Right atrium auricular region (tissue), 2 donors: ENCODE measurements at places on chromosomes 5 and 9.

- no peaks in the 10 kb centered on the region for H3K36me3 ChIP-seq
- no peaks in the 10 kb centered on the region for H3K27me3 ChIP-seq
- H3K27ac ChIP-seq = no peak overlapping the region
- no peak for DNase-seq
These were observed 131.7 kb downstream of the SUSD1 start for GRCh38 chr9:112043423-112043822.

DNA sequence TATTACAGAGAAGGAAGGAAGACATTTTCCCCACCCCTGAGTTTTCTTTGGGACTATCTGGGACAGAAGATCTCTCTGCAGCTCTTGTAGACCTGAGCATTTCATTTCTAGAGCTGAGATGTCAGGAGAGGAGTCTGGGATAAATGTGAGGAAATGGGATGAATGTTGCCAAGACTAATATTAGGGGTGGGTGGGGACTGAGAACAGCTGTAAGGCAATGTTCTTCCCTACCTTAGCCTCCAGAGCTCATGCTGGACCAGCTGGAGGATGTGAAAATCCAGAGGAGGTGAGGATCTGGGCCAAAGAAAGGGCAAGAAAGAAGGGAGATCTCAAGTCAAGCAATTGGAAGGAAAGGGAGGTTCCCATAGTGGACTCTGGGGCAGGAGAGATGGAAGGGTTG, 23.1 kb upstream of the FOXD1 start:
- DNase-seq = no peak
- no peaks in the 10 kb centered on the region for H3K36me3 ChIP-seq
- H3K4me1 ChIP-seq = no peaks in the 10 kb centered on the region
- no peak overlapping the region for H3K4me3 ChIP-seq
- H3K27me3 ChIP-seq = no peaks in the 10 kb centered on the region

DNA sequence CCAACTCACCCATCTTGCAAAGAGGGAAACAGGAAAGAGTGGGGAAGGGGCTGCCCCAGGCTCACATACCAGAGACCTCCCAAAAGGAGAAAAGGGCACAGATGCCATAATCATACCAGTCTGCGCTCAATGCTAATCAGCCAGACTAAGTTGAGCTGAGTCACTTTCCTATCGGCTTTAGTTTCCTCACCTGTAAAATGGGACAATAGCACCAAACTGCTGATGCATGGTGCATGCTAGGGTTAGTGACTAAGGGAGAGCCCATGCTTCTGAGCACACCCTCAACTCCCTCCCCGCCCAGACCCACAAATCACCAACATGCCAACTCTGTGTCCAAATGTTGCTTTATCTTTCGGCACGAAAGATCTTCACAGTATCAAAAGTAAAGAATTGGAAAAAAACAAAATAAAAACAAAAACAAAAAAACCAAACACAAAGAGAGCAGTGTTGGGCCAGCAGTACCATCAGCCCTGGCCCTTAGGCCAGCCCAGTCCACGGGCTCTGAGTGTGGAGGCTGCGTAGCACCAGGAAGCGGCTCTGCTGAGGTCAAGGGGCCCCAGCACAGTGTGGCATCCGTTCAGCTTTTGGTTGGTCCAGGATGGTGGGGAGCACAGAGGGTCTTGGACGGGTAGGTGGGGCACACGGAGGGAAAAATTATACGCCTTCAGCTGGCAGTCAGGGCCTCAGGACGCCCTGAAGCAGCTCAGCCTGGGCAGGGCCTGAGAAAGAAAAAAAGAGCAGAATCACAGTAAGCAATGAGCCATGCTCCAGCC, 2.9 kb upstream of the DDX41 start:
- H3K27me3 ChIP-seq = no peaks in the 10 kb centered on the region
- no peak overlapping the region for H3K4me3 ChIP-seq
- no peak for DNase-seq
- H3K27ac ChIP-seq = no peak overlapping the region
- H3K36me3 ChIP-seq = peaks cover 61% of the 10 kb centered on the region

GRCh38 chr5:65769539-65769938, 47.5 kb downstream of the NLN start:
- H3K4me1 ChIP-seq = no peaks in the 10 kb centered on the region
- no peak for DNase-seq
- H3K27me3 ChIP-seq = no peaks in the 10 kb centered on the region

GRCh38 chr5:67773411-67774266, 441.9 kb upstream of the PIK3R1 start:
- H3K27ac ChIP-seq = peak overlapping the region; percentile 74
- no peak overlapping the region for H3K4me3 ChIP-seq
- H3K36me3 ChIP-seq = no peaks in the 10 kb centered on the region
- no peaks in the 10 kb centered on the region for H3K27me3 ChIP-seq

DNA sequence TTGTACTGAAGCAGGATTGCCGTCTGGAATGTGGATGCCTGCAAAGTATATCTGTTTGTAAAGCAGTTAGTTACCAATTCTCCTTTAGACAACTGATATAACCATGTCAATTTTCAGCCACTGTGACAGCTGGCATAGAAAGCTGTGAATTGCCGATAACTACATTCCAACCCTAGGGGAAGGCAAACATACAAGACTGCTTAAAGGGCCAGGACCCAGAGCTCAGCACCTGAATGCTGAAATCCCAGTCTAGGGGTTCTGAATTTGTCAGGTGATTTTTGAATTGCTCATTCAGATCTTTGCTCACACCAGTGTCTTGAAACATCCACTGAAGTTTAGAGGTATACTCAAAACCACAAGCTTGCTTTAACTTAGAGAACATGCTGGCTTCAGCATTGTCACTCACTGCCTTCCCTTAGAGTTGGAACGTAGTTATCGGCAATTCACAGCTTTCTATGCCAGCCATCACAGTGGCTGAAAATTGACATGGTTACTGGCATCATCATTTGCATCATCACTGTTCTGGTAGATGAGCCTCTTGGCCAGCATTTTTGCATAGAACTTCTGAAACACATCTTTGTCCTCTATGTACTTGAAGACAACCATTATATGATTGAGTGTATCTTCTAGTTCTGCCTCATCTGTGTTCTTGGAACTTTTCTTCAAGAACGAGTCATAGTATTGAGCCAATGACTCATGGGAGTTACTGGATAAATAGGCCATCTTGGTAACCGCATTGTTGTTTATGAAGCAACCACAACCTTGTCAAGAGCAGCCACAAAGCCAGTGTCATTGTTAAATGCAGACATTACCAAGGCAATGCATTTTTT, 82.1 kb downstream of the CCDC192 start:
- no peak overlapping the region for H3K27ac ChIP-seq
- DNase-seq = no peak
- no peaks in the 10 kb centered on the region for H3K27me3 ChIP-seq
- H3K4me1 ChIP-seq = peaks cover 5% of the 10 kb centered on the region
- H3K36me3 ChIP-seq = no peaks in the 10 kb centered on the region

GRCh38 chr5:34842554-34842953, 3.6 kb downstream of the TTC23L start:
- DNase-seq = no peak
- H3K4me3 ChIP-seq = no peak overlapping the region
- no peak overlapping the region for H3K27ac ChIP-seq
- peaks cover 4% of the 10 kb centered on the region for H3K4me1 ChIP-seq
- no peaks in the 10 kb centered on the region for H3K36me3 ChIP-seq

DNA sequence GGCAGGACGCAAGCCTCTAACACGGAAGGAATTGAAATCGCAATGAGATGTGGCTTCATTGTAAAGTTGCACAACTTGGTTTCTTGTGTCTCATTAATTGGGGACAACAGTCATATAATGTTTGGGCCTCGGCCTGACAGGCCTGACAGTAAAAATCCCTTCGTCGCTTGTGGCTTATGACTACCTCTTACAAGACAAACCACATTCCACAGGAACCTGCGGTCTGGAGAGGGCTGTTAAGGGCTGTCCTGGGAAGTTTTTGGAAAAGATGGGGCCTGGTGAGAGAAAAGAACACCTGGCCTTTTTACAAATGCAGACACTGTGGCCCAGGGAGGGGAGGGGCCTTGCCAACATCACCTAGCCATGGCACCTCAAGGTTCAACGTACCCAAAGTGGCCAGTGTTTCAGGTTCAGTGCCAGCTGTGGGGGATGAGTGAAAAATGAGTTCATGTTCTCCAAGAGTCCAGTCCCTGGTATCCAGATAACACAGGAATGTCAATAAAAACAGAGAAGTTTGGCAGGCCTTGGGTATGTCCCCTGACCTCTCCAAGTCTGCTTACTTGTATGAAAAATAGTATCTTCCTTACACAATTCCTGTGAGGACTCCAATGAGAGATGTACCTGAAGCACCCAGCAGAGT, 22.2 kb downstream of the SHB start:
- no peaks in the 10 kb centered on the region for H3K36me3 ChIP-seq
- H3K4me1 ChIP-seq = peaks cover 76% of the 10 kb centered on the region
- no peak overlapping the region for H3K4me3 ChIP-seq

DNA sequence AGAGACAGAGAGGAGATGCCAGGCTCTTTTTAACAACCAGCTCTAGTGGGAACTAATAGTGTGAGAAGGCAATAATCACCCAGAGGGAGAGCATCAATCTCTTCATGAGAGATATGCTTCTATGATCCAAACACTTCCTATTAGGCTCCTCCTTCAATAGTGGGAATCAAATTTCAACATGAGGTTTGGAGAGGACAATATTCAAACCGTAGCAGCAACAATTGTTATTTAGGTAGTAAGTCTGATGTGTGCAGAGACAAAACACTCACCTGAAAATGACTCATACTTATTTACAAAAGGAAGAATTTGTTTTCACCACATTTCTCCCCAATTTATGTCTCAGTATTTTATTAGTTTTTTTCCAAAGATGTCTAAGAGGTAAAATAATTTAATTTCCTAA, 144.3 kb downstream of the ST8SIA4 start:
- H3K27me3 ChIP-seq = no peaks in the 10 kb centered on the region
- H3K4me3 ChIP-seq = no peak overlapping the region
- no peaks in the 10 kb centered on the region for H3K4me1 ChIP-seq
- H3K27ac ChIP-seq = no peak overlapping the region
- no peaks in the 10 kb centered on the region for H3K36me3 ChIP-seq

- H3K4me1 ChIP-seq = no peaks in the 10 kb centered on the region
- no peaks in the 10 kb centered on the region for H3K27me3 ChIP-seq
- no peak for DNase-seq
- no peaks in the 10 kb centered on the region for H3K36me3 ChIP-seq
- no peak overlapping the region for H3K27ac ChIP-seq
These were observed 6.1 kb upstream of the VLDLR start for GRCh38 chr9:2615497-2615896.

DNA sequence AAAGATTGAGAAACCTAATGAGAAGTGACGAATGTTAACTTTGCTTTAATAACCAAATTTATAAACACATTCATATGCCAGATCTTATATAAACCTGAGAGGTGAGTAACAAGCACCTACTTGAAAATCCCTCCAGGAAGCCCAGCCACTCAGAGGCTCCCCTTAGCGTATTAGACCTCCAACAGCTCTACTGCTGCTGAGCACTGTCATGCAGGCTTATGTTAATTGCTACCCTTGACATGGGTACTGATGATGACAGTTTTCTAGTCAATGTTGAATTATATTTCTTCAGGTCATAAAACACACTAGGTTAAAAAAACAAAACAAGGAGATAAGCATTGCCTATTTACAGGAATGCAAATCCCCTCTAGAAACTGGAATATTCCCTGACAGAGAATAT, 161.2 kb downstream of the MPDZ start:
- no peaks in the 10 kb centered on the region for H3K27me3 ChIP-seq
- no peaks in the 10 kb centered on the region for H3K4me1 ChIP-seq
- peaks cover 36% of the 10 kb centered on the region for H3K36me3 ChIP-seq
- H3K27ac ChIP-seq = no peak overlapping the region
- DNase-seq = no peak

GRCh38 chr5:111756581-111757354, at the start of gene NREP:
Gene NREP, minus strand, starts transcription at chr5:111757194. Its CDS starts 1,422 bp downstream, at chr5:111755772.
- H3K4me1 ChIP-seq = peaks cover 28% of the 10 kb centered on the region
- peak within 1 kb of the TSS; percentile 70 for H3K4me3 ChIP-seq
- DNase-seq = no peak
- H3K36me3 ChIP-seq = no peaks in the 10 kb centered on the region
- H3K27me3 ChIP-seq = no peaks in the 10 kb centered on the region

- H3K4me1 ChIP-seq = no peaks in the 10 kb centered on the region
- H3K27me3 ChIP-seq = no peaks in the 10 kb centered on the region
- H3K4me3 ChIP-seq = no peak overlapping the region
- H3K36me3 ChIP-seq = no peaks in the 10 kb centered on the region
- DNase-seq = no peak
These were observed 234.2 kb upstream of the RFX3 start for GRCh38 chr9:3760031-3760430.

DNA sequence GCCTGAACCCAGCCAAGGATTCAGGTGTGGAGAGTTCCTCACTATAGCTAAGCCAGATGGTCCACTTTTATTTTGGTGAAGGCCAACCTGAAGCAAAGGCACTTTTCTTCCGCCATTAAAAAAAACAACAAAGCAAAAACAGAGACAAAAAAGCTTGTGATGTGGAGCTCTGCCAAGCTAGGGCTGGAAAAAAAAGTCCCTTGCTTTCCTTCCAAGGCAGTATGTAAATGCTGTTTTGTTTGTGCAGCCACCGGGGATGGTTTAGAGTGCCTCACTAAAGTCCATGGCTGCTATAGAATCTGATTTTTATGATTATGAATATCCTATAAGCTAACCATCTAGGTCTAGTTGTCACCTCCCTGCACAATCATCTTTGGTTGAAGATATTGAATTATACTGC, 14.9 kb downstream of the MEGF10 start:
- no peaks in the 10 kb centered on the region for H3K4me1 ChIP-seq
- H3K4me3 ChIP-seq = no peak overlapping the region
- no peaks in the 10 kb centered on the region for H3K27me3 ChIP-seq
- no peaks in the 10 kb centered on the region for H3K36me3 ChIP-seq

- H3K4me1 ChIP-seq = no peaks in the 10 kb centered on the region
- H3K27ac ChIP-seq = no peak overlapping the region
- no peaks in the 10 kb centered on the region for H3K27me3 ChIP-seq
- H3K4me3 ChIP-seq = no peak overlapping the region
- no peaks in the 10 kb centered on the region for H3K36me3 ChIP-seq
- DNase-seq = no peak
These were observed 570.7 kb downstream of the ELAVL2 start for GRCh38 chr9:23255346-23255745.

- no peak for DNase-seq
- H3K27me3 ChIP-seq = no peaks in the 10 kb centered on the region
- H3K4me3 ChIP-seq = no peak overlapping the region
- no peaks in the 10 kb centered on the region for H3K36me3 ChIP-seq
These were observed 12.6 kb upstream of the TCF7 start for GRCh38 chr5:134101686-134102439.

DNA sequence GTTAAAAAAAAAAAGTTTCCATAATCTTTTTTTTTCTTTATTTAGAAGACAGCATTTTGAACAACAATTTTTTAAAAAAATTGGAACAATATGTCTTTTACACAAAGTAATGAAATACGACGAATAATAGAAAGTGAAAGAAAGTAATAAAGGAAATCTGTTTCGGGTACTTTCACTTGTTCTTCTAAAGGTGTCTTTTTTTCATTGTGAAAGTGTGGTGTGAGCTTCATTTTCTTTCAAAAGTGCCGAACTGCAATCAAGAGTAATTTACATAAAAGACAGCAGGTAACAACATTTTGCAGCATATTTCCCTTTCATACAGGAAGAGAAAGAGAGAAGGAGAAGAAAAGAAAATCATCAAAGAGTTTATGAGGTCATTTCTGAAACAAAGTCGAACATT, 159.7 kb upstream of the CDH12 start:
- no peaks in the 10 kb centered on the region for H3K36me3 ChIP-seq
- H3K4me3 ChIP-seq = no peak overlapping the region
- no peak for DNase-seq
- no peaks in the 10 kb centered on the region for H3K27me3 ChIP-seq
